NCI-H524 (cell line): ENCODE measurements at places on chromosomes 5 and 9.
A peak's percentile ranks its signal among the peaks of the same experiment; 100 is the strongest.

- DNase-seq, result no peak
These were observed 51.1 kb downstream of the TTC1 start for GRCh38 chr5:160060001-160060400.

DNA sequence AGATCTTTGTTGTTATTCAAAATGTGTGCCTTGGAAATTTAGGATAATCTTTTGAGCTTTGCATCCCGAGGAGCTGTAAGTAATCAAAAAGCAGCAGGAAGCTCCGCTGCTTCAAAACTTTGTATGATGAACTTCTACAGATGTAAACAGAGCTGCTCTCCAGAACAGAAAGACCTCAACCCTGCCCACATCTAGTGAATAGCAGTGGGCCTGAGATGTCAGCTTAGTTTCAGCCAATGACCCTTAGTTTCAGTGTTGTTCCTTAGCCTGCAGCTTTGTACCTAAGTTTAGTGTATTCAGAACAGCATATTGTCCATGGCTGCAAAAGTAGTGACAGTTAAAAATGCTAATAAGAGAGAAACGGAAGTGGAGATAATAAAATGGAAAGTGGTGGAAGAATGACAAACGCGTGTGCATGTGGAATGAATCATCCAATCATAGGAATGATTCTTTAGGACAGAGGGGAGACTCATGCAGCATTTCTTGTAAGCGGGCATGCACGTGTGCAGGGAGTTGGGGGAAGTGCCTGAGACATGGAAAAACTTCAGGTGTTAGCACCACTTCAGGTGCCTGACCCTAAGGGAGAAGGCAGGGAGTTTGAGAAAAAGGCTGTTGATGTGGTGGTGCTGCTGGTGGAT lies 24.9 kb downstream of the SNX24 start:
- DNase-seq, result no peak

GRCh38 chr5:118365718-118366117 lies 622.6 kb downstream of the DTWD2 start:
- DNase-seq, result no peak

DNA sequence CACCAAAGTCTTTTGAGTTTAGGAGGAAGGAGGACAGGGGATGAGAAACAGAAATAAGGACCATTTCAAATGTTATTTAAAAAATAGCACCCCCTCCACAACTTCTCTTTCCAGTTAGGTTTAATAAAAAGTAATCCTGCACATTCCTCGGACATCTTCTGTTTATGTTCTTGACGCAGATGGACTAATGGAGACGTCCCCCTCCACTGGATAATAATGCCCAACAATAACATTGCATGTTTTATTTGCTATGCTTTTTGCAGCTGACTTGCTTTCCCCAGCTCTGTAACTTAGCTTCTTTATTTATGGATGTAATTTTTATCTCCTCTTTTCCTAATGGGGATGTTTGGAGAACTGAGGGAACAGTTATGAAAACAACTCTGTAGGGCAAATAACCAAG lies 89.5 kb downstream of the MAT2B start:
- DNase-seq, result no peak

DNA sequence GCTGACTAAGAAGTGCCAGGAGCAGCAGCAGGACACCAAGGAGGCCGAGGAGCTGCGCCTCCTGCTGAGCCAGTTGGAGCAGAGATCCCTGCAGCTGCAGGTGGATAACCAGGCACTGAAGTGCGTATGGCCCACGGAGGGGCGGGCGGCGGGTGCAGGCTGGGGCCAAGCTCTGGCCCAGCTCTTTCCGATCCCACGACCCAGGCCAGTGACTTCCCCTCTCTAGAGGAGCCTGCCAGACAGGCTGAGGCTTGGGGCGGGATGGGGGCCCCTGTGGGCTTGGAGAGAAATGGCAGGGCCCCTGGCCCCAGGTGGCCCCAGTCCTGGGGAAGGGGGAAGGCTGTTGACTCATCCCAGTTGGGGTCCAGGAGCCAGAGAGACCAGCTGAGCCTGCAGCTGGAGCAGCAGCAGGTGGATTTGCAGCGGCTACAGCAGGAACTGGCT lies 3.6 kb downstream of the PTRH1 start:
- peak; percentile 56 for DNase-seq

- no peak for DNase-seq
These were observed 108.3 kb upstream of the LHFPL2 start for GRCh38 chr5:78756858-78757257.

DNA sequence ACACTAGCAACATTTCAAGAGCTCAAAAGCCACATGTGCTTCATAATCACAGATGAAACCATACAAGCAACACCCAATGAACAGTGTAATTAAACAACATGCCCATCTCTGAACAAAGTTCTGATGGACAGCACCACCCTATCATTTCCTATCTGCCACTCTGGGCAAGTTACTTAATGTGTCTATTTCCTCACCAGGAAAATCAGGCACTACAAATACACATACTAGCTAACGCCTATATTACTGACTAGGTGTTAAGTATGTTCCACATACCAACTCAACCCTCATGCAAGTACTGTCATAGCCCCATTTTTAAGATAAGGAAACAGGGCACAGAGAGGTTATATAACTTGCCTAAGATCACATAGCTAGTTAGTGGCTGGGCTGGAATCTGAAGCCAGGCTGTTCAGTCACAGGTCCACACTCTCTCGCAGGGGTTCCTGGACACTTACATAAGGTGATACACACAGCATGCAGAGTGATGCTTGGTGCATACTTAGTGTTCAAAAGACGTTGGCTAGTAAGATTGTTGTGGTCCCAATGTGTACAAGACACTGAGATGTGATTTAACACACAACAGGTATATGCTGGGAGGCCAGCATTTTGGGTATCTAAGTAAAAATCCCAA lies 24.2 kb downstream of the CORO2A start:
- DNase-seq, result no peak

- DNase-seq, result no peak
These were observed 51.5 kb upstream of the UBAC1 start for GRCh38 chr9:136012651-136013050.

GRCh38 chr5:106408570-106408969 lies 1262.2 kb downstream of the EFNA5 start:
- no peak for DNase-seq

- peak; percentile 70 for DNase-seq
These were observed 122.9 kb downstream of the CAVIN4 start for GRCh38 chr9:100700689-100701318.

GRCh38 chr9:85541876-85542275 lies 199.9 kb downstream of the AGTPBP1 start:
- no peak for DNase-seq

DNA sequence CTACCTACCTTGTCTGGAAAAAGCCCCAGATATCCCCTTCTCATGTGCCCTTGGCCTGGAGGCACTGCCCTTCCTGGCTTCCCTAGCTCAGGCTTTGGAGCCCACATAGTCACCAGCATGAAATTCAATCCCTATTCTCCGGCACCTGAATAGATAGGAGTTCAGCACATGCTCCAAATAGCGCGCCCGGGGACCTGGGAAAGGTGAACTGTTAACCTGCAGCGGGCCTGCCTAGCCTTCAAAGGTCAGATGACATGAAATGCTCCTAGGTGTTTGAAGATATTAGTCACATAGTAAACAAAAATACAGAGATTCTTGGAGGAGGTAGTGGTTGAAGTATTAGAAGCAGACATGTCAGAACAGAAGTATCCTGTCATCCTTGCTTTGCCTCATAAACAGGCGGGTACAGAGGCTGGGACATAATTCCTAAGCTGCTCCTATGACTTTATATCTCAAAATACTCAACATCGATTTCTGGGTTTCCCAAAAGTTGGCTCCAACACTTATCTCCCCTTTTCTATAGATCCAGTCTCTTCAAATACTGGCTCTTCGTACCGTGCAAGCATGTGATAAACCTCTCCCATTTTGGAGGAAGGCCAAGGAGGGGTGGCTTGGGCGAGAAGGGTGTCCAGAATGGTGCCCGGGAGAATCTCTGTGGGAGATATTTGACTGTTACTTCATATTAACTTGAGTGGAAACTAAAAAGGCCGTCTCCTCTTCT lies 88.0 kb upstream of the ANKH start:
- no peak for DNase-seq

DNA sequence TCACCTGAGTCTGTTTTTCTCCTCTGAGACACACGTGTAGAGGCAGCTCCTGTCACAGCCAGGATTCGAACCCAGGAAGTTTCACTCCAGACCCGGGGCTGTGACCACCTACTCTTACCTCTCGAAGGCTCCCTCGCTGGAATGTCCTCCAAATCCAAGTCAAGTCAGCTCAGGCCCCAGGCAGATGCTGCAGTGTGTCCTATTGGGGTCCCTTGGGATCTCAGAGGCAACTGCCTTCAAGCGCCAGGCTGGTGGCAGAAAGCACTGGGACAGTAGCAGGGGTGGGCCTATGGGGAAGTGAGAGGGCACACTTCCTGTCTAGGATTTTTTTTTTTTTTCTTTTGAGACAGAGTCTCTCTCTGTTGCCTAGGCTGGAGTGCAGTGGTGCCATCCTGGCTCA lies 762 bp upstream of the ST6GALNAC4 start:
- peak; percentile 75 for DNase-seq

- no peak for DNase-seq
These were observed 3.0 kb downstream of the F2R start for GRCh38 chr5:76718880-76719279.

- DNase-seq, result no peak
These were observed 223.5 kb upstream of the DAB2 start for GRCh38 chr5:39648085-39648847.

GRCh38 chr5:105371169-105371568 lies 1808.6 kb upstream of the NUDT12 start:
- no peak for DNase-seq

DNA sequence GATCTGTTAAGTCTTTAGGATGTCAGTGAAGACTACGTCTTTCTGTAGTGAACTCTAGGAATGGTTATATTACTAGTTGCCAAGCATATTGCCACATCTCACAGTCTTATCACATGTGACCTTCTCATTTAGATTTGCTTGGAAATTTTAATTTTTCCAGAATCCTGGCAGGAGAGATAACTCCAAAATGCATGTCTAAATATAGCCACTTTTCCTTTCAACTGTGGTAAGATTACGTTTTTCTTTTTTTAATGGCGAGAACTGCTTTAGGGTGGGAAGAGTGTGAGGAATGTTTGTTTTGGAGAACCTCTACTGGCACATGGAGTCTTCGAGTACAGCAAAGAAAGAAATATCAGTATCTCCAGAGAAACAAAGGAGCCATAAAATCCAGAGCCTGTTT lies 91.7 kb upstream of the ADAMTSL1 start:
- DNase-seq, result no peak

DNA sequence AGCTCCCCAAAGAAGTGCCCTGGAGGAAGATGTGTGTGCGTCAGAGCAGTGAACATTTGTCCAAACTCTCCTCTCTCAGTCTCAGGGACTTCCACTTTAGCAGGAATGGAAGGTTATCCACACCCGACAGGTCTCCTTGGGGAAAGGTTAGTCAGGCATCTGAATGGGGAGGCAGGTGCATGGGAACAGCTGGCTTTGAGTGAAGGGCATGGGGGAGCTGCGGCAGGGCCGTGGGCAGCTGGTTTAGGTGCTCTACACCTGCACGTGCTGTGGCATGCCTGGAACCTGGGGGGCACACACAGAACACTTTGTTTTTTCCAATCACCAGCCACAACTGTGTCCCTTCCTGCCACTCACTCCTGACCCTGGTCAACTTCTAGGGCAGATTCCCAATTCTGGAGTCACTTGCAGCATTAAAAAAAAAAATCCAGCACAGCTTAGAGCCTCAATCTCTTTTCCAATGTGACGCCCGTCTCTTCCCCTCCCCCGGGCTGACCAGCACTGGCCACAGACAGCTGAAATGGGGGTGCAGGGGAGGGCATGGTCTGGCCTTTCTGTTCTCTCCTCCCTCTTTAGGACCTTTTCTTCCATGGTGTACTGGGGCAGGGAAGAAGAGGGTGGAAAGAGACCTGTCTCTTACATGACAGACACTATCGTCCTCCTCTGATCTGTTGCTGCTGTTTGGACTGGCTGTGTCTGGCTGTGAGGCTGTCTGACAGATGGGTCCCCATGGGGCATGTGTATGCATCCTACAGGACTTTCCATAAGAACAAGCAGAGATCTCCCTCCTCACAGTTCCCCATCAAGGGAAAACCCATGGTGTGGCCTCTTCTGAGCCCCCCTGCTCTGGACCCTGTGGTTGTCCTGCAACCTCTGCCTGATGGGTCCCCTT lies 9.5 kb upstream of the IL3 start:
- peak; percentile 22 for DNase-seq
